ENCODE measurements at places on chromosomes 4 and X.

DNA sequence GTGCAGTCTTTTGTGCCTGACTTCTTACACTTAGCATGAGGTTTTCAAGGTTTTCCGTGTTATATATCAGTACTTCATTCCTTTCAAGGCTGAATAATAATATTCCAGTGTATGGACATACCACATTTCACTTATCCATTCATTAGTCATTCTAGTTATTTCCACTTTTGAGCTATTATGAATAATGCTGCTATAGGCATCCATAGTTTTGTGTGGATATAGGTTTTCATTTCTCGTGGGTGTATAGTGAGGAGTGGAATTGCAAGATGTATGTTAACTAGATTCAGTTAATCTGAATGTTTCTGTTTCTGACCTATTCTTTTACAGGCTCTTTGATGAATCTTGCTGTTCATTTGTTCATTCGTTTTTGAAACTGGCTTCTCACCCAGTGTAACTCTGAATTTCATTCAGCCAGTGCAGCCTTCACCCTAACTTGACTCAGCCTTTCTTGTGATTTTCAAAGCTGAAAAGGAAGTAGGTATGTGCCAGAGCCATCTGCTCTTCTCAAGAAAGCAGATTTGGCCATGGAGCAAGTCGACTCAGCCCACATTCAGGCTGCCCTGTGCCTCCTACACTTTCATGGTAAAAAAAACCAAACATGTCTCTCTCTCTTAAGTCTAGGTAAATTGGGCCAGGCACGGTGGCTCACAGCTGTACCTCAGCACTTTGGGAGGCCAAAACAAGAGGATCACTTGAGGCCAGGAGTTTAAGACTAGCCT, 56.3 kb upstream of the NOCT start:
- no peak for DNase-seq

- no peak for DNase-seq
Measured at GRCh38 chr4:113921089-113921794, 58.2 kb downstream of the ARSJ start.

DNA sequence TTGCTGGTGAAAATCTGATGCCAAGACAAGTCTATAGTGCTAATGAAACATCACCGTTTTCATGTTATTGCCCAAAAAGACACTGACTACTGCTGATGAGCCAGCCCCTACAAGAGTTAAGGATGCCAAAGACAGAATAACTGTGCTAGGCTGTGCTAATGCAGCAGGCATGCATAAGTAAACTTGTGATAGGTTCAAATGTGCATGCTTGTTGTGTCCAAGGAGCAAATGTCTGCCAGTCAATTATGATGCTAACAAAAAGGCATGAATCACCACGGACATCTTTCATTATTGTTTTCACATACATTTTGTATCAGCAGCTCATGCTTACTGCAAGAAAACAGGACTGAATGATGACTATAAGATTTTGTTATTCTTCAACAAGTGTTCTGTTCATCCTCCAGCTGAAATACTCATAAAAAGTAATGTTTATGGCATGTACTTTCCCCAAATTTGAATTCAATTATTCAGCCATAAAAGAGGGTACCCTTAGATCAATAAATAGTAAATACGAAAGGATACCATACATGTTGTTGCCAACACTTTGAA, 306.9 kb upstream of the ARSJ start:
- no peak for DNase-seq

GRCh38 chrX:45840411-45840950, 639.8 kb upstream of the DIPK2B start:
- DNase-seq = no peak

- peak; percentile 40 for DNase-seq
Measured at GRCh38 chr4:73446336-73446938, 10.4 kb downstream of the AFP start.
